ENCODE measurements at places on chromosomes 7 and 10.

GRCh38 chr7:48421357-48421756 is 250.1 kb downstream of the ABCA13 start:
- DNase-seq, result no peak

DNA sequence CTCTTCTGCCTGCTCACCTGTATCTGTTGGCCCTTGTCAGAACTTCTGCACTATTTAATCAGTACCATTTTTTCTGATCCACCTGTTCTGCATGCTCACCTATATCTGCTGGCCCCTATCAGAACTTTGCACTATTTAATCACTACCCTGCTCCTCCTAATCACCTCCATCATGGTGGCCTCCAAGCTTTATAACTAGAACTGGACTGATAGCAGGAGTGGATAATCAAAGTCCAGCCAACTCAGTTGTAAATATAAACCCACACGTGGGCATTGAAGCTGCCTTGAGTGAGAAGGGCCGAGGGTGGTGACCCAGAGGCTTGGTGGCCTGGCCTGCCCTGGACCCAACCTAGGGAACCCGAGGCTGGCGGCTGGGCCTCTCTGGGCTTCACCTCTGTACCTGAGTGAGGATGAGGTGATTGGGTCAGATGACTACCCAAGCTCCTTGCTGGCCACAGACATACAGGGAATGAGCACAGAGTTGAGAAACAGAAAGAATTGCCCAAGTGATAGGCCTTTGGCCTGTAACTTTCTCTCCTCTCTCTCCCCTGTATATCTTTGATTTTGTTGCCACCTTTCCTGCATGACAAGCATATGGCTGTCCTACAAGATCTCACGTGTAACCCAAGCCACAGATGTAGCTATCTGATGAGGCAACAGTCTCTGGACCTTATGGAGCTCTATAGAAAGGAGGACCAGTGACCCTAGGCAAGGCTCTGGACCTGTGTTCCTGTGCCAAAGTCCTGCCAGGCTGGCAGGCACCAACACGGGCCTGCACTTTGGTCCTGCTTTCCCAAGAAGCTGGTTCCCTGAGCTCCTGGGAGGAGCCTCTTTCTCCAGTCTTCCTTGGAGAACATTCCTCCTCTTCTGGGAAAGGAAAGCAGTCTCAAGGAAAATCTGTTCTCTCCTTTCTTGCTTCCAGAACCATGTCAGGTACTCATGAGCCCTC is 23.4 kb upstream of the FAM3C start:
- DNase-seq, result no peak

- DNase-seq, result peak; percentile 48
Measured at GRCh38 chr10:22988581-22989360, 60.9 kb downstream of the ARMC3 start.

GRCh38 chr10:120336911-120337540 is 120.0 kb upstream of the PLPP4 start:
- peak; percentile 38 for DNase-seq

DNA sequence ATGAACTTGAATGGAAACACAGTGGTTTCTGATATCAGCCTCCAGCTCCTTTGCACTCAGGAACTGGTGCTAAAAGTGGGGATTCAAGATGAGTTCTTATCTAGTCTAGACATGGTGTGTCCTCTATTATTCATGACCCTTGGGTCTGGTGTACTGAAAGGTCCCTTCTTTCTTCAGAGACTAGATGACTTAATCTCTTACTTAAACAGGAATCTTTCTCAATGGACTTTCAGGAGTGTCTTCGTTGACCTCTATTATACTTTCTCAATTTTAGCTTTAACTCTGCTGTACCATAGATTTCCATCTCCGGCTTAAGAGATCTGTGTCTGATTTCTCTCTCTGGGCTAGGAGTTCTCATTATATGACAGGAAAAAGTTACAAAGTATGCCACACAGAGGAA is 83.5 kb upstream of the INHBA start:
- DNase-seq, result no peak

- no peak for DNase-seq
Measured at GRCh38 chr7:78279457-78279856, 480.9 kb downstream of the PHTF2 start.

DNA sequence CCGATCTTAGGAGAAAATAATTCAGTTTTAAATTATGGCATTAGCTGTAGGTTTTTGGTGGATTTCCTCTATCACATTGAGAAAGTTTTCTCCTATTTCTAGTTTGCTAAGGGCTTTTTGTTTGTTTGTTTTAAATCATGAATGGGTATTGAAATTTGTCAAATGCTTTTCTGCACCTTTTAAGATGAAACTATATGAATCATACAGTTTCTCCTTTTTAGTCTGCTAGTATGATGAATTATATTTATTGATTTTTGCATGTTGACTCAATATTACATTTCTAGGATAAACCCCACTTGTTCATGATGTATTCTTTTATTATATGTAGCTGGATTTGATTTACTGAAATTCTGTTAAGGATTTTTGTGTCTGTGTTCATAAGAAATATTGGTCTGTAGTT is 70.3 kb upstream of the PIP4K2A start:
- DNase-seq, result no peak

DNA sequence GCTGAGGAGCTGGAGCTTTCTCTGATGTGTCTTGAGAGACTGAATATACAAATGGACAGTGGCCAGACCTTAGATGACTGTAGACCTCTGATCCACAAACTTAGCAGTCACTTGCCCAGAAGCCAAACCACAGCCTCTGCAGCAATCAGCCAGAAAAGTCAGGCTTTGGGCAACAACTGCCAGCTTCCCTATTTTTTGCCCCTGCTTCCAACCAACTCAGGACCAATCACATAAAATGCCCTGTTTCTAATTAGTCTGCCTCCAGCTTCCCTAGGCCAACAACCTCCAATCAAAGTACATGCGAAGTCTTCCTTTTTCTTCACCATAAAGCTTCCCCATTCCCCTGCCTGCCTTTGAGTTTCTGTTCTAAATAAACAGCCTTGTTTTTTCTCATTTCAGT is 37.8 kb upstream of the CACUL1 start:
- DNase-seq, result no peak

DNA sequence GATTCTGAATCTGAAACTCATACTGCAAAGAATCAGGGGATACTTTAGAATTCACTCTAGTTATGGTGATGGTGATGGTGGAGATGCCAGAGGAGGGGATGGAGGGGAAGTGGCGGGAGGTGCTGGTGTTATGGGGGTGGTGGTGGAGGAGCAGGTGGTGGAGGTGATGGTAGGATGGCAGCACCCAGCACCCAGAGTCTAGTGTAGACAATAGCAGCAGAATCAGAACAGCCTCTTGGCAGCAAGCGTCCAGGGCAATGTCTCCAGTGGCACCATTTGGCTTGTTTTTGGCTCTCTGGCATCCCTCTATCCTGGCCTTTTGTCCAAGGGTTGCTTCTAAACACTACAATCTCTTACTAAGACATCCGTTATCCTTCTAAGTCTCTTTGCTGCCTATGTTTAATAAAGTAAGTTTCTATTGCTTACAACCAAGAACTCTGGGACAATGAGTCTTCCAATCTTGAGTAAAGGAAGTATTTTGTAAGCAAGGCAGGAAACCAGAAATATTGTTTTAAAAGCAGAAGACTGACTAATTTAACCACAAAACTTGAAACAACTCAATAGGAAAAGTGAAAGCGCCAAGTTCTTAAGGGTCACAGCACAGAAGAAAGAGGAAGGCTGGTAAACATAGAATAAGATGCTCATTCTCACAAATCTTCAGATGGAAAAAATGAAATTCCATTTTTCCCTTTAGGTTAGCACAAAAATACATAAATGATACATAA is 42.4 kb upstream of the GDF10 start:
- DNase-seq, result no peak

GRCh38 chr7:116500078-116500853 is 728 bp downstream of the CAV2 start:
- DNase-seq, result no peak

GRCh38 chr10:49134327-49134726 is 506 bp upstream of the FAM170B start:
- no peak for DNase-seq

DNA sequence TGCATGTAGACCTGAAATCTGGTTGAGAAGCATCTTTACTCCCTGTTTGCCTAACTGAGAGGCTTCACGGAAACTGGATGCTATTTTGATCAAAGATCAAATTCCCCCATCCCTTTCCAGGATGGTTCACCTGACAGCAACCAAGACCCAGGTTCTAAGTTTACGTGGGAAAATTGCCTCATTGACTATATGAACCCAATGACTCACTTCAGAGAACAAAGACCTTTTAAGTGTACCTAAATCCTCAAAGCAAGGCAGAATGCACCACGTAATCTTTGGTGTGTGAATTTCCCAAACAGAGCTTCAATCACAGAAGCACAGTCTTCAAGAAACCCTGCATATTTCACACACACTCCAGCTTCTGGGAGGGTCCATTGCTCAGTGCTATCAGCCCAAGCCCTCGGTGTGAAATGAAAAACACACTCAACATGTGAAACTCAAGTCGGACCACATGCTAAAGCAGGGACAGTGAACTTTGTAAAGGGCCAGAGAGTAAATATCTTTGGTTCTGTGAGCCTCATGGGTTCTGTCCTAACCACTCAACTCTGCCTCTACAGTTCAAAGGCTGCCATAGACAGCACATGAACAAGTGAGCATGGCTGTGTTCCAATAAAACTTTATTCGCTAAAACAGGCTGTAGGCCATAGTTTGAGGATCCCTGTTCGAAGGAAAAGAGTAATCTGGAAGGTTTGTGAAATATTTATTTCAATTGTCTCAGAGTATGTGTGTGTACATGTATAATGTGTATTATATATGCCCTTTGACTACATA is 275.6 kb upstream of the FOXK1 start:
- DNase-seq, result no peak

- no peak for DNase-seq
Measured at GRCh38 chr10:12772797-12773587, 228.5 kb downstream of the CCDC3 start.

DNA sequence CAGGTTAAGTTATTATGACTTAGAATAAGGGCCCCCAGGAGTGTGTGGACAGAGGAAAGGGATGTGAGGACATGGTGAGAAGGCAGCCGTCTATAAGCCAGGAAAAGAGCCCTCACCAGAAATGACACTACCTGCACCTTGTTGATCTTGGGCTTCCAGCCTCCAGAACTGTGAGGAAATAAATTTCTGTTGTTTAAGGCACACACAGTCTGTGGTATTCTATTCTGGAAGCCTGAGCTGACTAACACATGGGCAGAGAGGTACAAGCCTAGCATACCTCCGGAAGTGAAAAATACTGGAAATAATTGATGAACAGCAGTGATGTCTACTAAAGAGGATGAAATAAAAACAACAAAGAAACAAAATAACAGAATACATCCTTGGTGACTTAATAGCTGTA is 46.1 kb upstream of the GRB10 start:
- DNase-seq, result no peak

DNA sequence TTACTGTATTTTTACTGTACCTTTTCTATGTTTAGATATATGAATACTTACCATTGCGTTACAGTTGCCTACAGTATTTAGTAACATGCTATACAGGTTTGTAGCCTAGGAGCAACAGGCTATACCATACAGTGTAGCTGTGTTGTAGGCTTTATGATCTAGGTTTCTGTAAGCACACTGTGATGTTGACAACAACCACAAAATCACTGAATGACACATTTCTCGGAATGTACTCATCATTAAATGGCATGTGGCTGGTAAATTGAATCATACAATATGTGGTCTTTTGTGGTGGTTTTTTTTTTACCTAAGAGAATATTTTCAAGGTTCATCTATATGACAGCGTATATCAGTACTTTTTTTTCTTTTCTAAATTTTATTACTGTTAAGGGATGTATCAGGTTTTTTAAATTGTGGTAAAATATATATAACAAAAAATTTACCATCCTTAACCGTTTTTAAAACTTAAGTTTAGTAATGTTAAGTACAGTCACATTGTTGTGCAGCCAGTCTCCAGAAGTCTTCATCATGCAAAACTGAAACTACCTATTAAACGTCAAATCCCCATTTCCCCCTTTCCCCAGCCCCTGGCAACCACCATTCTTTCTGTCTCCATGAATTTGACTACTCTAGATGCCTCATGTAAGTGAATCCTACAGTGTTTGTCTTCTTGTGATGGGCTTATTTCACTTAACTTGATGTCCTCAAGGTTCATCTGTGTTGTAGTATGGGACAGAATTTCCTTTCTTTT is 21.5 kb downstream of the BTAF1 start:
- DNase-seq, result no peak
